ENCODE measurements at places on chromosomes 4 and X.

DNA sequence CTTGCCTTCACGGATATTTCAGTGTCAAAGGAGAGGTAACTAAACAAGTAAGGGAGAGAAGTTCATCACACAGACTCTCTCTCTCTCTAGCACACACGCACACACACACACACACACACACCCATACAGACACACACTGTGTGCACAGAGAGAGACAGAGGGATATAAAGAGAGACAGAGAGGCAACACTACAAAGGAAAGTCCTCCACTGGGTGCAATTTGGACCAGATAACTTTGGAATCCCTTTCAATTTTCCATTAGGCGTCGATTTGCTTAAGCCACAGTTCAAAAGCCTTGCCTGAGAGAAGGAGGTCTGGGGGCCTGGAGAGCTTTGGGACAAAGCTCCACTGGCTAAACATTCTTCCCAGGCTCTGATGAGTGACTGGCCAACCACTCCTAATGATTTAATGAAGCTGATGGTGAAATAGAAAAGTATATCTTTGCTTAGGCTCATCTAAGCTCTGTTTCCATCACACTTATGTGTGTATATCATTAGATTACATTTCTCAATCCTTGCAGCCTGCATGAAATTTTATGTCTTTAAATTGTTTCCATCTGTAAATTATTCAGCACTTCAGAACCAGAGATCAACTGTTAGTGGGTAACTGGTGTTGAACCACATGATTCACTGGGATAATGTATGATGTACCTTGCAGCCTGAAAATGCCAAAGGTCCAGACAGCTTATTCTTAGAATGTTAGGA, 180.8 kb downstream of the MAGEB17 start:
- DNase-seq, result no peak

DNA sequence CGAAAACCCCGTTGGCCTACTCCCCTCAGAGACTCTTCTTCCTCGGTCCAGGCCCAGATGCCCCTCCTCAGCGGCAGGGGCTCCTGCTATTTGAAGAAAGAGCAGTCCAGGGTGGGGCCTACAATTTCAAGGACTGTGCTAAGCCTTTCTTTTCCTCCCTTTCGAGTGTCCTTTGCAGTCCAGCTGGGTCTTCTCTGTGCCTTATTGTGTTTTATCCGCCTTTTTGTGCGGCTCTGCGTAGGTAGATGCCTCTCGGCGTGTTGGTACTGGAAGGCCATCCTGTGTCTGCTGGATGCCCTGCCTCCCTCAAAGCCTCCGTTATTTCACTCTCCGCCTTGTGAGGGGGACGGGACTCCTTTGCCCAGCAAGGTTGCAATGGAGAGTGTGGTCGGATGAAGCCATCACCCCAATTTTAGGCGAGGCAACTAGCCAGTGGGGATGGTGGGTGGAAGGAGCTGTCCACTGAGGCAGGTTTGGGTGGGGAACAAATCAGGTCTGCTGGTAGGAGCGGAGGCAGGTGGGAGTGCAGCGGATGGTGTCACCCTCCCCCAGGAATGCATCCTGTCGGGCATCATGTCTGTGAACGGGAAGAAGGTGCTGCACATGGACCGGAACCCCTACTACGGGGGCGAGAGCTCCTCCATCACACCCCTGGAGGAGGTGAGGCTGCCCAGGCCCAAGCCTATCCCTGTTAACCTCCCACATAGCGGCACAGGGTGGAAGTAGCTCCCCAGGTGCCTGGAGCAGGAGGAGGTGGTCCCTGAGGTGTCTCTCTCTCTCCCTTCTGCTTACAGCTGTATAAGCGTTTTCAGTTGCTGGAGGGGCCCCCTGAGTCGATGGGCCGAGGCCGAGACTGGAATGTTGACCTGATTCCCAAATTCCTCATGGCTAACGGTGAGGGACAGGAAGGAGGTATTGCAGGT, 1.3 kb downstream of the GDI1 start:
- no peak for DNase-seq

DNA sequence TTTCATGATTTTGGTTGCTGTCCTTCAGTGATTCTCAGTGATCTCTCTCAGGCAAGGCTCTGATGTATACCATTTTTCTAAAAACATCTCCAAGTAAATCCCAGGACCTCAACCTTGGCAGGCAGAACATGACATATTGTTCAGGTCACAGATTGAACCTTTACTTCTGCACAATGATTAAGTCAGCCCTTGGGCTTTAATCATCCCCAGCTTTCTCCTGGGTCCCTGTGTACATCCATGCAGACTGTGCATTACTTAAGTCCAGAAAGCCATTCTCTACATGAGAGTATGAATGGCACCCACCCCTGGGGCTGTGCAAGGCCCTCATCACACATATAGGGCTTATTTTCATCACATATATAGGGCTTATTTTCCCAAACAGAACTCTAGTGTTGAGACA, 58.7 kb upstream of the ADAMTS3 start:
- no peak for DNase-seq

DNA sequence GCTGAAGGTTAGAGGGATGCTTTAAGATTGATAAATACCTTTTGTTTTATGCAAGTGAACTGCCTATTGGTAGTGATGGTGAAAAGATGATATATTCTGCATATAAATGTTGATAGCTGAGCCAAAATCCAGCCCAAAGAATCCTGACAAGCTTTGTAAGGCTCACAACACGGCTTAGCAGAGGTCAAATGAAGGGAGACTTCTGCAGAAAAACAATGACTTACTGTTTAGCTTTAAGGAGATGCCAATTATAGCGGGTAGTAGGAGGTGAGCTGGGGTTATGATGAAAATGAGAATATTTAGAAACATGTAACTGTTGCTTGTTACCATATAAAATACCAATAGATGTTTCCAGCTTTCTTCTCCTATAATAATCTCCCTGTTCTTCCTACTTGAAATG, 97.1 kb downstream of the AFF1 start:
- no peak for DNase-seq

DNA sequence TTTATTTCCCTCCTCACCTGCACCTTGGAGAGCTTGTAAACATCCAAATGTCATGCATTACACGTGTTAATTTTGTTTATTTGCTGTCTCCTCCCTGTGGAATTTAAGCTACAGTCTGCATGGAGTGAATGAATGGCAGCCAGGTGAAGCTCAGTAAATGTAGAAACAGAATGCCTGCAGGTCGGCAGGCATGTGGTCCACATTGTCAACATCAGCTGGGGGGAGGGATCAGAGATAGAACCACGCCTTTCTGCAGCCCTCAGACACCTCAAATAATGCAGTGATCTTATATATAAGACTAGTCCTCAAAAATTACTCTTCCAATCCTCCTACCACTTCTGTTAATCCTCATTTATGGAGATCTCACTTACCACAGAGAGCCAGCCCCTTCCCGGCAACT, 131.2 kb upstream of the KIT start:
- no peak for DNase-seq

GRCh38 chr4:139457318-139457717, 3.4 kb downstream of the RAB33B start:
- DNase-seq, result peak; percentile 35

GRCh38 chr4:143597276-143597675, 83.8 kb downstream of the SMARCA5 start:
- DNase-seq, result no peak

DNA sequence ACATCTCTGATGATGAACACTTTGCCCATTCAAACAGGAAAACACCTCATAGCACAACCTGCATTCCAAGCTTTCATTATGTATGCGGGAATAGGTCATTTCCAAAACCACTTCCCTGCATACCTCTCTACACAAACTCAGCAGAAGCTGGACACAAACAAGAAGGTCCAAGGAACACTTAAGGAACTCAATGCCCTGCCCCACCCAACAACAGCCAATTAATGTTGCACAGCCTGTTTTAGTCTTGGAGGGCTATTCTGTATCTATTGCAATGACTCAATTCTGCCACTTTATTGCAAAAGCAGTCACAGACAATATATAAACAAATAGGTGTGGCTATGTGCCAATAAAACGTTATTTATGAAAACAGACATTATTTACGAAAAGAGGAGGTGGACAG, 16.7 kb downstream of the OPHN1 start:
- DNase-seq, result no peak

DNA sequence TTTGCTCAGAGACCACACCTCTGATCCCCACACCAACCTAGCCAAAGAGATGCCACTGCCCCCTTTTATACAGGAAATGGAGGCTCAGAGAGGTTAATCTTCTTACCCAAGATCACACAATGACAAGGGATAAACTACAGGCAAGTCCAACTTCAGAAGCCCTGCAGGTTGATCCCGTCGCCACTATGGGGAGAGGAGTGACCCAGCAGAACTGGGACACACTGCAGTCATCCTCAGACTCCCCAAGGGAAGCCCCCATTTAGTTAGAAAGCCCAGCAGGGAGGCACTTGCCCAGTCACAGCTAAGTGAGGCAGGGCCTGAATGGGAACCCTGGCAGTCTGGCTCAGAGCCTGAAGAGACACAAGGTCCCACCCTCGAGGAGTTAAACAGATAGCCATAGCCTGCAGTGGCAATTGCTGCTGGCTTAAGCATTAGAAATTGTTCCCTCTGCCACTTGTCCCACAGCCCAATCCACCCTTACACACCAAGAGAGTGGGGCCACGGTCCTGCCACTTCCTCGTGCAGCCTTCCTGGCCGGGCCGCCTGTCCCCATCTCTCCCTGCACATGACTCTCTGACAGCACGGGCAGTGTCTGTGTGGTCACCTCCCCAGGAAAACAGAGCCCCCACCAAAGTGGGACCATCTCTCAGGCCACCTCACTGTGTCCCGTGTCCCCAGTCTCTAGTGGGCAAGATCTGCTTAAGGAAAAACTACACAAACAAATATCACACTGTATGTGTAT, 2.7 kb downstream of the JAKMIP1 start:
- no peak for DNase-seq

GRCh38 chrX:111519215-111519614, 7.8 kb downstream of the SERTM2 start:
- DNase-seq, result peak; percentile 16

DNA sequence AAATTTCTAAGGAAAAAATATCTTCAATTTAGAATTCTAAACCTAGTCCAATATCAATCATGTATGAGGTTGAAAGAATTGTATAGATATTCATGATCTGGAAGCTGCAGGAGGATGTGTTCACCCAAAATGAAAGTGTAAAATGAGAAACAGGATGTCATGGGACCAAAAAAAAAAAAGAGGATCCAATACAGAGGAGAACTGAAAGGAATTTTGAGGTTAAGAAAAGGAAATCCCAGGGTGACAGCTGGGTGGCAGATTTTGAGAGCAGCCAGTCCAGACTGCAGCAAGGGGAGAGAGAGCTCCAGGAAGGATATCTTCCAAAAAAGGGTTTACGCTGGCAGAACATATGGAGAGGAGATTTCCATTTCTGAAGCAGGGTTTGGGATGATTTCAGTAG, 38.9 kb downstream of the TLR10 start:
- no peak for DNase-seq

- DNase-seq, result no peak
These were observed 106.3 kb upstream of the BOD1L1 start for GRCh38 chr4:13733817-13734216.

DNA sequence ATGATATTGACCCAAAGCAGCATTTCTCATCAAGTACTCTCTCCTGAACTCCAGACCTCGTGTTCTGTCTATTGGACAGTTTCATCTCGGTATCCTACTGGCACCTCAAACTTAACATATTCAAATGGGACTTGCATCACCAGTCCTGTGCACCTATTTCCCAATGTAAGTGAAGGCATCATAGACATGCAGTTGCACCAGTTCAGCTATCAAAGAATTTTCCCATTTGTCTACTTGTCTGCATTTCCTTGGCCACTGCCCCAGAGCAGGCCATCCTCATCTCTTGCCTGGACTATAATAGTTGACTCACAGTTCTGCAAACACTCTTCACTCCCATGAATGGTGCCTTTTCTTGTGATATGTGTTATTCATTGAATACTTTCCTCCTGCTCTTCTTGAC, 11.3 kb upstream of the LIMCH1 start:
- no peak for DNase-seq

DNA sequence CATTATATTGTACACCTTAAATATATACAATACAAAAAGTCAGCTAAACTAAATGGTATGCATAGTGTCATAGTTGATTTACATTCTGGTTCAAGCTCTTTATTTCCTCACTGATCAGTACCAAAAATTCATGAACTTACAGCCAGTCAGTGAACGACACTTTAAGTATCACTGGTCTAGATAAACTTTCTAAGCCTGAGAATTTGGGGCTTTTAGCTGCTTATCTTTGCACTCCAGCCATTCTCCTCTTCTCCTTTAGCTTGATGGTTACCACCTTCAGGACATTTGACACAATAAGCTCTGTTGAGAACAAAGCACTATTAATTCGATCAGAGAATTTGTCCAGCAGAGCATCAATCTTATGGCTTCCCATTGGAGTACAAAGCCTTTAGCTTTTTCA, 83.0 kb upstream of the ALG13 start:
- DNase-seq, result no peak

GRCh38 chr4:17964576-17964975, 57.0 kb downstream of the LCORL start:
- peak; percentile 45 for DNase-seq

DNA sequence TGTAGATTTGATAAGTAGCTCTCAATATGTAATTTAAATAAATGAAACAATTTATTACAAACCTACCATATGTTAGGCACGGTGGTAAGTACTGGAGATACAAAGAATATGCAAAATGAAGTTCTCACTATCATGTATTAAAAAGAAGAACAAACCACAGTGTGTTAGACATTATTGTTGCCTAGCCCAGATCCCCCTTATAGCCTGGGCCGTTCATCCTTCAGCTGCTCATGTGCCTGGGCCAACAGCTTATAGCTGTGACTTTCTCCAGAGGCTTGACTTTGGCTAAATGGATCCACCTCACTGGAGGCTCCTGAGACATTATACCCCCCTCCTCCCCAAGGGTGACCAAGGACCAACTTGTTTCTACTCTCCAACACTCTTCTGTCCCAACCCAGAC, 29.8 kb upstream of the CCNG2 start:
- DNase-seq, result no peak

DNA sequence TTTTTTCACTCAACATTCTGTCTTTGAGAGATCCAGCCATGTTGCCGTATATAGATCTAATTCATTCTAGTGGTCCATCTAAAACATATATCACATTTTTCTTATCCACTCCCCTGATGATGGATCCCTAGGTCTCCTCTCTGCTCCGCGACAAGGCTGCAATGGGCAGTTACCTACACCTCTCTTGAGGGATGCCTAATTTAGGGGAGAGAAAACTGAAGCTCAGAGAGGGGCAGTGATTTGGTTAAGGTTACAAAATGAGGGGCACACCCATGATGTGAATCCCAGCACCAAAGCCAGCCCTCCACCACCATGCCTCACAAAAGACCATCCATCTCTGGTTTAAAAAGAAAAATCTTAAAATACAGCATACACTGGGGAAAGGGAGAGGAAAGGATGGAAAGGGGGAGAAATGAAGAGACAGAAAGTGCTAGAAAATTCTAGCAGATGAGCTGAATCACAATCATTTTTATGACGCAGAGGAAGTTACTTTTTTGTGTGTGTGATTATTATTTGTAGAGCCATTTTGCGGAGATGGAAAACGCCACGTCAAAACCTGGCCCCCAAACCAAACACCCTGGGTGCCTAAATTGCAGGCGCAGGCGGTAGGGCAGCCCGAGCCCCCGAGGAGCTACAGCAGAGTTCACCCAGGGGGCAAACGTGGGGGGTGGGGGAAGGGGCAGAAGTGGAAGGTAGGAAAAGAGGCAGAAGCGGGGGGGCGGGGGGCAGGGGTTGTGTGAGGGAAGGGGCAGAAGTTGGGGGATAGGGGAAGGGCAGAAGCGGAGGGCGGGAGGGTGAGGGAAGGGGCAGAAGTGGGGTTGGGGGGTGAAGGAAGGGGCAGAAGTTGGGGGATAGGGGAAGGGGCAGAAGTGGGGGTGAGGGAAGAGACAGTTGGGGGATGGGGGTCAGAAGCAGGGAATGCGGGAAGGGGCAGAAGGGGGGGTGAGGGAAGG, 1.3 kb upstream of the TSPYL2 start:
- DNase-seq, result peak; percentile 39

Data from fibroblast of the aortic adventitia (primary cell).